ENCODE measurements at places on chromosomes 2 and 18.

DNA sequence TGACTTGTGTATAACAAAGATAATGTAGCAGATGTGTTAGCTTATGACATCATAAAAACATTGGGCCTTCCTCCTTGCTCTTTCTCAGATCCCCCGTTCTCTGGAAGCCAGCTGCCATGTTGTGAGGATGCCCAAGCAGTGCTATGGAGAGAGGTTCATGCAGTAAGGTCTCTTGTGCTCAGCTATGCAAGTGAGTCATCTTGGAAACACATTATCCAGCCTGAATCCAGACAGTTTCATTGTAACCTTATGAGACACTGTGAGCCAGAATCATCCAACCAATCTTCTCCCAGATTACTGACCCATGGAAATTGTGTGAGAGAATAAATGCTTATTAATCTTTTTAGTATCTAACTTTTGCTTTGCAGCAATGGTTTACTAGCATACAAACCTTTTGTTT lies 60.8 kb downstream of the ST6GAL2 start:
- DNase-seq = no peak

GRCh38 chr2:42337356-42337820 lies 23.6 kb downstream of the COX7A2L start:
- no peak for DNase-seq

- DNase-seq = no peak
These were observed 9.0 kb downstream of the MBP start for GRCh38 chr18:77123320-77124231.

GRCh38 chr2:97715951-97716694 lies 2.7 kb downstream of the ZAP70 start:
- DNase-seq = no peak

GRCh38 chr2:54735636-54736035 lies 12.2 kb downstream of the EML6 start:
- DNase-seq = no peak

GRCh38 chr2:201821080-201821479 lies 14.7 kb downstream of the CDK15 start:
- DNase-seq = no peak

DNA sequence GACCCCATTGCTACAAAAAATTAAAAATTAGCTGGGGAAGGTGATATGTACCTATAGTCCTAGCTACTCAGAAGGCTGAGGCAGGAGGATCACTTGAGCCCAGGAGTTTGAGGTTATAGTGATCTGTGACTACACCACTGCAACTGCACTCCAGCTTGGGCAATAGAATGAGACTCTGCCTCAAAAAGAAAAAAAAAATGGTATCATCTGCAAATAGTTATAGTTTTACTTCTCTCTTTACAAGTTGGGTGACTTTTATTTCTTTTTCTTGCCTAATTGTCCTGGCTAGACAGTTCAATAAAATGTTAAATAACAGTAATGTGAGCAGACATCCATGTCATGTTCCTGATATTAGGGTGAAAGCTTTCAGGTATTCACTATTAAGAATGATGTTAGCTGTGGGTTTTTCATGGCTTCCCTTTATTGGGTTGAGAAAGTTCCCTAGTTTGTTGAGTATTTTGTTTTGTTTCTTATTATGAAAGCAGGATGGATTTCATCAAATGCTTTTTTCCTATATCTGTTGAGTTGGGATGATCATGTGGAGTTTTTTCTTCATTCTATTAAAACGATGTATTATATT lies 24.9 kb upstream of the ACOXL start:
- peak; percentile 65 for DNase-seq

DNA sequence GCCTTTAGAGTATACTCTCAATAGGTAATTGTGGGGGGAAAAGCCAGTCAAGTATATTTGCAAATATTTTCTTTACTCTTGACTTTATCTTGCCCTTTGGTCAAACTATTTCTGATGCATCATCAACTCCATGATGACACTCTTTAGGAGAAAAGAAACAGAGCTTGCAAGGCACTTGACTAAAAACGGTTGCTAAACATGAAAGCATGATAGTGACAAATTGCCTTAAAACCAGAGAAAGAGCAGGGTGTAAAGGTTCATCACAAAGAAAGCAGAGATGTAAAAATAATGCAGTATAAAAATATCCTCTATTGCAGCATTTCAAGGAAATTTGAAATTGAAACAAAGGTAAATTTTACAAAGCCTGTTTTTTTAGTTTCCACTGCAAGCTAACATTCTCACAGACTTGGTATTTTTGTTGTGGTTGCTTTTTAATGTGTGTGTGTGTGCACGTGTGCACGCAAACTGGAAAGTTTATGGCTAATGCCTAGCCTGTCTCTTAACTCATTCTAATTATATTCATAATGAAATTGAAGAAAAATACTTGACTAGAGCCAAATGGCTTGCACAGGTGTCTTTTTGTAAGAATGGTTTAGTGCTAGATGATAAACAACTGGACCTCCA lies 503.6 kb downstream of the ARHGAP15 start:
- no peak for DNase-seq

GRCh38 chr2:197128897-197129296 lies 181.7 kb downstream of the ANKRD44 start:
- DNase-seq = no peak

DNA sequence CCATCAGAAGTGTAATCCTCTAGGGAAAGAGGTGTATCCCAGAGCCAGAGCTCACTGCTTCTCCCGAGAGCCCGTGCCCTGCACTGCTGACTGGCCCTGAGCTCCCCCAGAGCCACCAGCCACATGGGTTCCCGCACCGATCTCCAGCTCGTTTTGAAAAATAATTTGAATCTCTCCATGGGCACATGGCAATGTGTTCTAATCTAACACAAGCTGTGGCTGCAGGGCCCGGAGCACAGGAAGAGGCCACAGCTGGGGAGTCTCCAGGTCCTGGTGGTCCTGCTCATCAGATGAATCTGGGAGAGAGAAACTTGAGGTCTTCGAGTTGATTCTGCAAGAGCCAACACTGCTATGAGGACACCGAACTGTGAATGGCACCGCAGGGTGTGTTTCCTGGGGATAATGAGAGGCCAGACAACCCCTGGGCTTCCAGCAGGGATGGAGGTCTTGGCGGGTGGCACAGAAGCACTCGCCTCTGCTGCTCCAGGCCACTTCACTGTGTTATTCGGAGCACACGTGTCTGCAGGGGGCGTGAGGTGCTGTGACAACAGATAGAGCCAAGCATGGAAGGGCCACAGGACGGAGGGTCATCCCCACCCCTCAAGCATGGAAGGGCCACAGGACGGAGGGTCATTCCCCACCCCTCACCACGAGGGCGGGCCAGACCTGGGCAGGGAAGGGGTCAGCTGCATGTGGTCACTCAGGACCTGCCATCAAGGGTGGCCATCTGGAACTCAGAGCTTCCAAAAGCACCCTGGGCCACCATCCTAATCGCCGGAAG lies 196.8 kb downstream of the NDUFA10 start:
- no peak for DNase-seq

- no peak for DNase-seq
These were observed 103.3 kb downstream of the RNF144A start for GRCh38 chr2:7020468-7020867.

DNA sequence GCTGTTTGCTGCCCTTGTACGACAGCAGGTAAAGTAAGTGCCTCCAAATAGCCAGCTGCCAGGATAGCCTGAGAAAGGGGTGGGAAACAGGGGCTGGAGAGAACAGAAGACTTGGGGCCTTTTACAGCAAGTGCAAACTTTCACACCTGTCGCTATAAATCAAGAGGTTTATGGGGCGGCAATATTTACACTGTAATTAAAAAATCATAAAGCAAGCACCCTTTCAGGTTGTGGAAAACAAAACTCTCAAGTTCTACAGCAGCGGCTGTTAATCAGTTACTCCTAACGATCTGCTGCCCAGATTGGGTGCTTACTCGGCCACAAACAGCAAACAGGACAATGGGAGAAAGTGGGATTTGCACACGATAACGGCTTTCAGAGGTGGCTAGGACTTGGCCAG lies 359.5 kb upstream of the ETAA1 start:
- DNase-seq = no peak

- DNase-seq = no peak
These were observed 49.3 kb downstream of the SP110 start for GRCh38 chr2:230170532-230170931.

- DNase-seq = peak; percentile 29
These were observed 1.5 kb downstream of the SLC39A10 start for GRCh38 chr2:195658541-195658890.

- DNase-seq = no peak
These were observed 864.0 kb upstream of the FSHR start for GRCh38 chr2:50018292-50018691.

GRCh38 chr2:74267068-74267467 lies 68.7 kb downstream of the MTHFD2 start:
- DNase-seq = no peak
